ENCODE measurements at places on chromosomes 5 and 9. TPM values are rescaled to one million over a fixed set of nuclear protein-coding genes. Genes with fewer than 3 reads are reported as not detected.

The LMX1B gene
- total RNA-seq, result 6.9 TPM

DNA sequence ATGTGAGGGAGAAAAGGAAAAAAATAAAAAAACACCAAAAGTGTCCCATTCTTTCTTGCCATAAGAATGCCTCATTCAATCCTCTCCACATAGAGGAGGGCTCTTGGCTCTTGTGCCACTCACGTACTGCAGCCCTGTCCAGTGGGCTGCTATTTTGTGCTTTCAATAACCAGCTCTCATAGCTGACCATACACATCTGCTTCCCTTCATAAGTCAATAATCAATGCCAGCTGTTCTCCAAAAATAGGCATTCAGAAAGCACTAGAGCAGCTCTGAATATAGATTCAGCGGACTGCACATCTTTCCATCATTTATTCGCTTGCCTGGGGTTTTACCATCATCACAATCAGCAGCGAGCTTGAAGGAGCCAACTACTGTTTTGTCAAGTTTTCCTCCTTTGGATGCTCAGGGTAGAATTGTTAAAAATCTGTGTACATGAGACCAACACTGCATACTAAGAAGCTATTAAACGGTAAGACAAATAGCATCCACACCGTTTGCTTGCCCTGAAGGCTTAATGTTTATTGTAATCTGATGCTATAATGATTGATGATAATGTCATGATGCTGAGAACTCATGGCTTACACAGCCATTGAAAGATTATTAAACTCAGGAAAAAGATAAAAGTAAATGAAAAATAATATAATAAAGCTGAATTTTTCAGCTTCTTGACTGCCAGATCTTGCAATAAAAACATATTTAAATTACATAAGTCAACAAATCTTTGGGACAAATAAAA, 80.0 kb downstream of the OXCT1 start:
- DNase-seq, result no peak
- peaks cover 26% of the 10 kb centered on the region for H3K4me1 ChIP-seq
- no peaks in the 10 kb centered on the region for H3K27me3 ChIP-seq
- H3K36me3 ChIP-seq, result peaks cover 2% of the 10 kb centered on the region
- no peak overlapping the region for H3K4me3 ChIP-seq

GRCh38 chr5:124519396-124519795, 227.0 kb downstream of the ZNF608 start:
- peaks cover 31% of the 10 kb centered on the region for H3K4me1 ChIP-seq
- H3K27ac ChIP-seq, result peak overlapping the region; percentile 30
- H3K4me3 ChIP-seq, result no peak overlapping the region
- no peak for DNase-seq

DNA sequence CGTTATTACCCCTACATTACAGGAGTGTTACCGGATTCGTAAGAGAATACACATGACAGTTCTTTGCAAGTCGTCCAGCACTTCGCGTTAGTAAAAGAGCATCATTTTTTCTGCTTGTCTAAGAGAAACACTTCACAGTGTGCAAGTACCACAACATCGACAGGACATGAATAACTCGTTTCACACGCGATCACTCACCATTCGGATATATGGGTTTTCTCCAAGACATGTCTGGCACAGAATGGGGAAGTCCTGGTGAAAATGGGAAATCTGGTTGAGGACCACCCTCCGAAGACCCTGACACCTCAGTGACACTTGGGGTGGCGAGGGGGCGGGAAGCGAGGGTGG, 642 bp downstream of the RBM22 start:
- H3K27ac ChIP-seq, result no peak overlapping the region
- no peak for DNase-seq
- peaks cover 4% of the 10 kb centered on the region for H3K36me3 ChIP-seq
- H3K27me3 ChIP-seq, result peaks cover 2% of the 10 kb centered on the region

- H3K27me3 ChIP-seq, result no peaks in the 10 kb centered on the region
- H3K4me3 ChIP-seq, result no peak overlapping the region
- H3K36me3 ChIP-seq, result peaks cover 22% of the 10 kb centered on the region
- no peaks in the 10 kb centered on the region for H3K4me1 ChIP-seq
- DNase-seq, result no peak
Observed at GRCh38 chr5:102603670-102604069, 104.9 kb upstream of the SLCO6A1 start.

- no peak overlapping the region for H3K4me3 ChIP-seq
- H3K4me1 ChIP-seq, result peaks cover 5% of the 10 kb centered on the region
- H3K27ac ChIP-seq, result no peak overlapping the region
- peaks cover 17% of the 10 kb centered on the region for H3K36me3 ChIP-seq
Observed at GRCh38 chr9:110241858-110242321, 14.4 kb downstream of the TXN start.

DNA sequence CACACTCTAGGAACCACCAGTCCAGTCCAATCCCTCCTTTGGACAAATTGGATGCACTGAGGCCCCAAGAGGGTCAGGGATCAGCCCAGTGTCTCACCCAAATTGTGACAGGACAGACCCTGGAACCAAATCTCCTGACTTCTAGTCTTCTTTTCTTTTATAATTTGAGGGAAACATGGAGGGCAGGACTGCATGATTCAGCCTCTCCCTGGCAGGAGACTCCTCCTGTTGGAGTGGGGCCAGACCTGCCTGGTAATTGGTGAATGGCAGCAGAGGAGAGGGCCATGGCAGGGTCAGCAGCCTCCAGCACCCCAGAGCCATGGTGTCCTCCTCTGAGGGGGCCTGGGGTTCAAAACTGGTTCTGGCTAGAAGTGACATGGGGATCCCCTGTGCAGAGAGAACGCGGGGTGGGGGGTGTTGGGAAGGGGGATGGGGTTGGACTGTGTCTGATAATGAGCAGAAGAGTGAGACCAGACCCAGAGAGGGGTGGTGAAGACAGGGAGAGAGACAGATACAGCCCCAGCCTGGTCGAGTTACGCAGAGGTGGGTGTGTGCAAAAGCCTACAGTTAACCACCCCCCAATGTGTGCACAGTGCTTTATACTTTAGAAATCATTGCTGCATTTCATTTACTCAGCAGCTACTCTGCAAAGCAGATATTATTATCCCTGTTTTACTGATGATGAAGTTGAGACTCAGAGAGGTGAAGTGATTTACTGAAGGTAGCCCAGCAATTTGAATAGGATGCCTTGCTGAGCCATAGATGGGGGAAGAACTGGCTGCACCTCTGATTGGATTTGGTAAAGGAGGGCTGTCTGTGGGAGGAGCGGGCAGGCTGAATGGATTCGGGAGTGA, 3.8 kb upstream of the SYNPO start:
- H3K4me1 ChIP-seq, result peaks cover 5% of the 10 kb centered on the region
- H3K4me3 ChIP-seq, result no peak overlapping the region

- no peaks in the 10 kb centered on the region for H3K27me3 ChIP-seq
- H3K27ac ChIP-seq, result no peak overlapping the region
- no peaks in the 10 kb centered on the region for H3K36me3 ChIP-seq
- H3K4me1 ChIP-seq, result peaks cover 48% of the 10 kb centered on the region
- peak overlapping the region; percentile 99 for H3K4me3 ChIP-seq
Observed at GRCh38 chr5:134001938-134002731, 2.6 kb downstream of the VDAC1 start.

DNA sequence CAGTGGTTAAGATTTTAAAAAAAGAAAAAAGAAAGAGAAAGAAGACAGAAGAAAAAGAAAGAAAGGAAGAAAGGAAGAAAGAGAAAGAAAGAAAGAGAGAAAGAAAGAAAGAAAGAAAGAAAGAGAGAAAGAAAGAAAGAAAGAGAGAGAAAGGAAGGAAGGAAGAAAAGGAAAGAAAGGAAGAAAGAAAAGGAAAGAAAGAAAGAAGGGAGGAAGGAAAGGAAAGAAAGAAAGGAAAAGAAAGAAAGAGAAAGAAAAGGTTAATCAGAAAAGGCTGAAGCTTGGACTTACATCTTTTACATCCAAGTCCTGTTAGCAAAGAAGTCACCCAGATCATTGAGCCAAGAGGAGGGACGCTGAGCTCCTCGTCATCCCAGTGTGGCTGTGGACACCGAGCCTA, 70.0 kb downstream of the IRX2 start:
- H3K36me3 ChIP-seq, result peaks cover under 1% of the 10 kb centered on the region
- peaks cover 4% of the 10 kb centered on the region for H3K27me3 ChIP-seq
- DNase-seq, result no peak
- peaks cover 8% of the 10 kb centered on the region for H3K4me1 ChIP-seq

DNA sequence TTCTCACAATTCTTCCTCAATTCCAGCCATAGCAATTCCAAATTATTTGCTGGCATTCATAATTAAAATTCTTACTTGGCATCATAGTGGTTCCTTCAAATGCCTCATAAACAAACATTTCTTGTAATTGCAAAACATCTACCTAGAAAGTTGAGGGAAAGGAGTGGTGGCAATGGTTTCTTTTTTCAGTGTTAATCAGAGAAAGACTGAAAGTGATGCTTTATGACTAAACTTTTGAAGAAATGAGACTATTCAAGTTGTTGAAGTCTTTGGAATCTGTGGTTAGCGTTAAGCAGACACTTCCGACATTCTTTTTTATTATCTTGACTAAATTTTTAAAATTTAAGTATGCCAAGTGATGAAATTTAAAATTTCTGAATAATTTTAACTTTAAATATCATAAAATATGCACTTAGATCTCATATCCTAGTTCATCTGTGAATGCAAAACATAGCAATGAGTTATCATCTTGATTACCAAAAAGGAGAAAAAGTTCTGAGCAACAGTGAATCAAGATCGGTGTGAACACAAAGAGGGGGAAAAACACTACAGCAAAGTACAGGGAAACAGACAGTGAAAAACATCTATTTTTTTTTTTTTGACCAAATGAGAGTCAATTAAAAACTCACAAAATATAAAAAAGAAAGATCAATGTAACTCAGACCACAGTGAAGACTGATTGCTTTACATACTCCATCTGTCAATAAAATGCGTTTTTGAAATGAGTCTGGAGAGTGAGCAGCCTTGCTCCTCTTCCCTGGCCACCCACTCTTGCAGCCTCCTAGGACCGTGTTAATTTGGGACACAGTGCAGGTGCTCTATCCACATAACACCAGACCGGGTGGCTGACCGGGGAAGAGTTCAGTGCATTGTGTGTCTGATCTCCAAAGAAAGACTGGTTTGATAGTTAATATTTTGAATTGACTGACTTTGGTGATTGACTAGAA, 20.6 kb upstream of the IL7R start:
- no peaks in the 10 kb centered on the region for H3K4me1 ChIP-seq
- H3K36me3 ChIP-seq, result no peaks in the 10 kb centered on the region

The HIGD2A gene
- total RNA-seq, result 91.2 TPM

GRCh38 chr9:2469681-2470221, 151.8 kb upstream of the VLDLR start:
- peak; percentile 2 for DNase-seq
- H3K4me3 ChIP-seq, result no peak overlapping the region
- H3K27me3 ChIP-seq, result no peaks in the 10 kb centered on the region
- H3K27ac ChIP-seq, result peak overlapping the region; percentile 21
- H3K4me1 ChIP-seq, result peaks cover 12% of the 10 kb centered on the region
- H3K36me3 ChIP-seq, result peaks cover under 1% of the 10 kb centered on the region

The ASTN2 gene
- total RNA-seq, result 5.9 TPM

DNA sequence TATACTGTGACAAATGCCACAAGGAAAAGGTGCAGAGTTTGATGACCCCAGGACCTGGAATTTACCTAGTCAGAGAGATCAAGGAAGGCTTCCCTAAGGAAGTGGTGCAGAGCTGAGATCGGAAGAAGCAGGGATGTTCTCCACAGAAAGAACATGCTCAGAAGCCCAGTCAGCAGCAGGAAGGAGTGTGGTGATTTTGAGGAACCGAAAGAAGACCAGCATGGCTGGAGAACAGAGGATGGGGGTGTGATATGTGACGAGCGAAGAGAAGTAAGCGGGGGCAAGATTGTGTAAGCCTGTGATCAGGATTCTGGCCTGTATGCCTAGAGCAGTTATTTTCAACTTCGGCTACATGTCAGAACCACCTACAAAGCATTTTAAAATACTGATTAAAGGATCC, 18.7 kb upstream of the PIK3R1 start:
- DNase-seq, result no peak
- H3K4me3 ChIP-seq, result no peak overlapping the region
- peaks cover 30% of the 10 kb centered on the region for H3K4me1 ChIP-seq
- no peak overlapping the region for H3K27ac ChIP-seq

The NEURL1B gene
- total RNA-seq, result 6.1 TPM
